T-cell (primary cell): ENCODE measurements at places on chromosomes 7 and 10.

DNA sequence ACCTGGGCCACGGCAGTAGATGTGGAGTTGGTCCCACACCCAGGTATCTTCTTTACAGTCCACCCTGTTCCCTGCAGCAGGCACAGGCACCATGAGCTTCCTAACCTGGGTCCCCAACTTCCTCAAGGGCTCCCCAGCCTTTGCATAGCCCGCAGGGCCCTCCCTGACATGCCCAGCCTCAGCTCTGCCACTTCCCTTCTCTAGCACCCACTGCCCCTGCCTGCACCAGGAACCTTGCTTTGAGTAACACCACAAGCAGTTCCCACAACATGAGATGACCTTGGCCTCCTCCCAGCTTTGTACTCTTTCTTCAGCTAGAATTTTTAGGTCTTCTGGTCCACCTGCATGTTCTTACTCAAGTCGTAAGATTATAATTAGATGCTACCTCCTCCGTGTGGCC lies 92.2 kb upstream of the ZPBP start:
- no peaks in the 10 kb centered on the region for H3K36me3 ChIP-seq
- no peaks in the 10 kb centered on the region for H3K4me1 ChIP-seq
- DNase-seq = no peak
- H3K4me3 ChIP-seq = no peak overlapping the region
- no peak overlapping the region for H3K27ac ChIP-seq
- H3K27me3 ChIP-seq = no peaks in the 10 kb centered on the region

GRCh38 chr7:143285806-143286521 lies 1.2 kb downstream of the TMEM139 start:
- no peak overlapping the region for H3K27ac ChIP-seq
- H3K27me3 ChIP-seq = no peaks in the 10 kb centered on the region
- peaks cover 13% of the 10 kb centered on the region for H3K4me1 ChIP-seq
- H3K4me3 ChIP-seq = no peak overlapping the region
- DNase-seq = no peak
- no peaks in the 10 kb centered on the region for H3K36me3 ChIP-seq

- H3K36me3 ChIP-seq = no peaks in the 10 kb centered on the region
- no peak for DNase-seq
- no peaks in the 10 kb centered on the region for H3K4me1 ChIP-seq
These were observed 139.9 kb upstream of the COBL start for GRCh38 chr7:51456431-51457060.

DNA sequence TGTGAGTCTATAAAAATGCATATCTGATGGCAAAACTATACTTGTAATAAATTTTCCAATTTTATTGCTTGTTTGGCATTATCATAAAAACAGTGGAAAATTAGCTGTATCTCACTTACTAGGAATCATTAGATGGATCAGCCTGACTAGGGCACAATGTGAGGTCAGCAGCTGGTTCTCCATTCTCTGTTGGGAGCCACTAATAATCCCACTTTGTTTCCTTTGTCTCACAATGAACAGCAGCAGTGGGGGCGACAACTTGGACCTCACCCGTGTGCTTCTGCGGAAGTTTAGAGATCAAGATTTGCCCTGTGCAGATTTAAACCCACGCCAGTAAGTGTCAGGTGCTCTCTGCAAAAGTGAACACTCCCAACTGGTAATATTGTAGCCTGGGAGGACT lies 295.5 kb downstream of the ABCA13 start:
- no peak overlapping the region for H3K4me3 ChIP-seq
- no peaks in the 10 kb centered on the region for H3K27me3 ChIP-seq
- H3K27ac ChIP-seq = no peak overlapping the region
- H3K36me3 ChIP-seq = no peaks in the 10 kb centered on the region

GRCh38 chr10:126349101-126349500 lies 39.2 kb downstream of the ADAM12 start:
- no peaks in the 10 kb centered on the region for H3K27me3 ChIP-seq
- no peak overlapping the region for H3K27ac ChIP-seq
- H3K4me3 ChIP-seq = no peak overlapping the region
- DNase-seq = no peak
- no peaks in the 10 kb centered on the region for H3K4me1 ChIP-seq
- H3K36me3 ChIP-seq = no peaks in the 10 kb centered on the region

DNA sequence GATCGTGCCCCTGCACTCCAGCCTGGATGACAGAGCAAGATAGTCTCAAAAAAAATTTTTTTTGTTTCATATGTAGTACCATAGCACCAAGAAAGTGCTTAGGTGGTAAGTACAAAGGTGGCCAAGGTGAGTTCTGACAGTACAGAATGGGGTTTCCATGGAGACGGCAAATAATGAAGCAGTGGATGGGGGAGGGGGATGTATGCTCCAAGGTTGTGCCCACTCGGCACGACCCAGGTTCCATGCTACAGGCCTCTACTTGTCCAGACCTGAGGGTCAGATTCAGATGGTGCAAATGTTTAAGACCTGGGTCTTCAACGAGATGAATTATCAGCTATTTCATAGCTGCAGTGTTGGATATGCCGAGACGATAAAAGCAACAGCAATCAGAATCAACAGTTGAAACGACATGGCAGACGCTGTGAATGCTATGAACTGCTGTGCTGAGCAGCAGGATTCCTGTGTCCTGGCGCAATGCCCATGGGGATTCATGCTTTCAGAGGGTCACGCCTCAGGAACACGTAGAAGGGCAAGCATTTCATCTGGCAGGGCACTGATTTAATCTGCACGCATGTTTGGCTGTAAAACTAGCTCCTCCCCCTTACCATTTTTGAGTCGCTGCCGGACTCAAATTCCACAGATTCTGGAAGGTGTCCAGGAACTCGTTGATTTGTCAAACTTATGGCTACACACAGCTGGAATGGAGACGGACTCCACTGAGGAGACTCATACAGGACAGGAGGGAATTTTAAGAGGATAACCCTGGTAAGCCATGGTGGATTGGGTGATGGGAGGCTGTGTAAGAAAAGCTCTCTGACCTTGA lies 256.5 kb downstream of the FRMD4A start:
- no peaks in the 10 kb centered on the region for H3K4me1 ChIP-seq
- H3K27ac ChIP-seq = no peak overlapping the region
- DNase-seq = no peak
- no peaks in the 10 kb centered on the region for H3K36me3 ChIP-seq
- peaks cover 9% of the 10 kb centered on the region for H3K27me3 ChIP-seq

- H3K27ac ChIP-seq = no peak overlapping the region
- no peaks in the 10 kb centered on the region for H3K4me1 ChIP-seq
- peaks cover 5% of the 10 kb centered on the region for H3K36me3 ChIP-seq
- no peak overlapping the region for H3K4me3 ChIP-seq
- DNase-seq = no peak
- H3K27me3 ChIP-seq = no peaks in the 10 kb centered on the region
These were observed 74.8 kb upstream of the RPA3 start for GRCh38 chr7:7793249-7793648.

GRCh38 chr10:100109670-100110069 lies 28.0 kb upstream of the CPN1 start:
- no peaks in the 10 kb centered on the region for H3K36me3 ChIP-seq
- H3K4me1 ChIP-seq = no peaks in the 10 kb centered on the region
- no peaks in the 10 kb centered on the region for H3K27me3 ChIP-seq
- no peak overlapping the region for H3K4me3 ChIP-seq
- H3K27ac ChIP-seq = no peak overlapping the region

- no peak for DNase-seq
- peak overlapping the region; percentile 12 for H3K4me3 ChIP-seq
- peaks cover 28% of the 10 kb centered on the region for H3K4me1 ChIP-seq
- H3K36me3 ChIP-seq = no peaks in the 10 kb centered on the region
These were observed 2.2 kb upstream of the IGFBP3 start for GRCh38 chr7:45923290-45923689.

DNA sequence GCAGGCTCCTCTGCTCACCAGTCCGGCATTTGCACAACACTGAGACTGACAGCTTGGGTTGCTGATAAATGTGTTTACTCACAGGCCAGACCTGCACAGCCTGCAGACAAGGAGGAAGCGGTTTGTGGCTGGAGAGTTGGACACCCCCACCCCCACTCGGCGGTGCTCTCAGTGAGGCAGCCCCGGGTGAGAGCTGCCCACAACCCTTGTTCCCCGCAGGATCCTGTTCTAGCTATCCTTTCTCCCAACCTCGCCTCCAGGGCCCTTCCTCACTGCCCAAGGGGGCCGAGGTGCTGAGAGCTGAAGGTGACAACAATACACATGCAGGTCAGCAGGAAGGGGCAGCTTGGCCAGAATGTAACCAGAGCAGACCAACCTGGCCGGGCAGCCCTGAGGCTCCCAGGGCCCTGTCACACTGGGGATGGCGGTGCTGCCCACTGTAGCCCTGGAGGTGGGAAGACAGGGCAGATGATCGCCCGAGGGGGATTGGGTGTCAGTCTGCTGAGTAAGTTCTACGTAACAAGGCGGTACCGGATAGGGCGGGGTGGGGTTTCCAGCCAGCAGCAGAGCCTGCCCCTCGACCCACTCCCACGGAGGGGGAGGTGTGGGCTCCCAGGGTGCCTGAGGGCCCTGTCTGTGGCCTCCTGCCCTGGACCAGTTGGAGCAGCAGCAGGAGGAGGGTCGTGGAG lies 2.1 kb upstream of the ADAM8 start:
- peaks cover 20% of the 10 kb centered on the region for H3K36me3 ChIP-seq
- H3K27me3 ChIP-seq = no peaks in the 10 kb centered on the region
- H3K4me1 ChIP-seq = peaks cover 63% of the 10 kb centered on the region
- H3K27ac ChIP-seq = peak overlapping the region; percentile 97
- peak overlapping the region; percentile 22 for H3K4me3 ChIP-seq

DNA sequence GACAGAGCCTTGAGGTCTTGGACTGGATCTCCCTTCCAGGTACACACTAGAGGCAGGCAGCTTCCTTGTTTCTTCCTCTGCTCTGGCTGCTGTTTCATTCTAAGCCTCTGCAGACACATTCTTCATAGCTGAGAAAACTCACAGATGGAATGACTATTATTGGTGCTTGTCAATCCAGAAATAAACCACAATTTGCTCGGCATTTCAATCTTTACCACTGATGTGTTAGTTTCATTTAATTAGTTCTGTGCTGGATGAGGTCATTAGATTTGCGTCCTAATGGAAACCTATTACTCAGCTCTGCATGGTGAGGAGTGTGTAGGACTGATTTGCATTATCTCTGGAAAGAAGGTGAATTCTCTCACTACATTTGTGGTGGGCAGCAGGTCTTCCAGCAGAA lies 392.5 kb downstream of the NRG3 start:
- DNase-seq = no peak
- H3K36me3 ChIP-seq = no peaks in the 10 kb centered on the region
- no peak overlapping the region for H3K4me3 ChIP-seq
- H3K27ac ChIP-seq = no peak overlapping the region

- peaks cover 68% of the 10 kb centered on the region for H3K4me1 ChIP-seq
- no peaks in the 10 kb centered on the region for H3K27me3 ChIP-seq
- peaks cover 2% of the 10 kb centered on the region for H3K36me3 ChIP-seq
- DNase-seq = no peak
- peak overlapping the region; percentile 26 for H3K4me3 ChIP-seq
These were observed 10.7 kb downstream of the TSPAN14 start for GRCh38 chr10:80464557-80465450.

DNA sequence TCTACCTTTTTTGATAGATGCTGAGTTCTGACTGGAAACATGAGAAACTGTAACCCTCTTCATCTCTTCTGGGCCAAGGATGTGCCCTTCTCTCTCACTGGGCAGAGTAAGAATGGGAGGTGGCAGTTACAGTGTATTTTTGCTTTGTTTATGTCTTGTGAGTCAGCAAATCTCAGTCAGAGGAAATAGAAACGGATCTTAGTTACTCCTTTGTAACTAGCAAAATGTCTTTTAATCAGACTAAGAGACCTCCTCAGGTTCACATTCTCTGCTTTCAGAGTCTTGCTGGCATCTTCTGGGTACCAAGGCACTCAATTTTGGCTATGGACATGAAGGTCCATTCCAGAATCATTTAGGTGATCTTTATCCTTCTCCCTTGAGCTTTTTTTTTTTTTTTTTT lies 70.9 kb downstream of the HHEX start:
- no peak overlapping the region for H3K27ac ChIP-seq
- peaks cover 7% of the 10 kb centered on the region for H3K4me1 ChIP-seq
- no peak for DNase-seq
- H3K27me3 ChIP-seq = no peaks in the 10 kb centered on the region

DNA sequence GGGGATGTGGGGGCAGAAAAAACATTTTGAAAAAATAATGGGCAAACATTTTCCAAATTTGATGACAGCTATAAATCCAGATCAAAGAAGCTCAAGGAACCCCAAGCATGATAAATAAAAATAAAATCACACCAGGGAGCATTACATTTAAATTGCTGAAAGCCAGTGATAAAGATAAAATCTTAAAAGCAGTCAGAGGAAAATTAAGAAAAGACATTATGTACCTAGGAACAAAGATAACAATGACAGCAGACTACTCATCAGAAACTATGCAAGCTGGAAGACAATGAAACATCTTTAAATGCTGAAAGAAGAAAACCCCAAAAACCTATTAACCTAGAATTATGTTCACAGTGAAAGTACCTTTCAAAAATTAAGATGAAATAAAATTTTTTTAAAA lies 23.3 kb downstream of the NEUROG3 start:
- no peak overlapping the region for H3K27ac ChIP-seq
- no peak overlapping the region for H3K4me3 ChIP-seq

GRCh38 chr10:78980354-78980753 lies 88.4 kb upstream of the ZMIZ1 start:
- no peak overlapping the region for H3K27ac ChIP-seq
- no peak overlapping the region for H3K4me3 ChIP-seq
- no peaks in the 10 kb centered on the region for H3K36me3 ChIP-seq
- no peaks in the 10 kb centered on the region for H3K27me3 ChIP-seq
- DNase-seq = no peak
- H3K4me1 ChIP-seq = no peaks in the 10 kb centered on the region

- H3K27me3 ChIP-seq = peaks cover 30% of the 10 kb centered on the region
- no peak overlapping the region for H3K27ac ChIP-seq
- DNase-seq = peak; percentile 6
- H3K4me1 ChIP-seq = no peaks in the 10 kb centered on the region
- H3K36me3 ChIP-seq = no peaks in the 10 kb centered on the region
These were observed 10.4 kb upstream of the FGFR2 start for GRCh38 chr10:121608469-121609190.

- no peak overlapping the region for H3K4me3 ChIP-seq
- no peaks in the 10 kb centered on the region for H3K4me1 ChIP-seq
- no peaks in the 10 kb centered on the region for H3K36me3 ChIP-seq
- peaks cover 20% of the 10 kb centered on the region for H3K27me3 ChIP-seq
These were observed 116.6 kb downstream of the EGFR start for GRCh38 chr7:55135462-55135861.

DNA sequence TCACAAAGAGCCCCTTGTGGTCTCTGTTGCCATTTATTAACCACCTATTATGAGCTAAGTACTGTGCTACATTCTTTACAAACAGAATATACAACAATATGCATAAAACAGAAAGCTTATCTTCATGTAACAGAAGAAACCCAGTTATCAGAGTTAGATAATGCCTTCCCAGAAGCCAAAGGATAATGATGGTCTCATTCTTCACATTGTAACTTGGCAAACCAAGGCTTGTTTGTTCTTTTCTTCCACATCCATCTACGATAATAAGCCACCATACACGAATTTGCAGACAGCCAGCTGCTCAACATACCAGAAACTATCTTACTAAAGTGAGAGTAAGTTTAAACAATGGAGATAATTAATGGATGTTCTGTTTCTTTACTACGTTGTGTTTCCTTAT lies 127.6 kb downstream of the NEBL start:
- H3K27ac ChIP-seq = no peak overlapping the region
- no peaks in the 10 kb centered on the region for H3K4me1 ChIP-seq

- DNase-seq = no peak
- H3K4me1 ChIP-seq = no peaks in the 10 kb centered on the region
- H3K36me3 ChIP-seq = no peaks in the 10 kb centered on the region
- no peak overlapping the region for H3K4me3 ChIP-seq
- H3K27me3 ChIP-seq = no peaks in the 10 kb centered on the region
These were observed 204.0 kb upstream of the GNAI1 start for GRCh38 chr7:79930604-79931003.

GRCh38 chr7:504221-505111 lies 15.2 kb downstream of the PDGFA start:
- no peak for DNase-seq
- H3K27ac ChIP-seq = no peak overlapping the region
- peaks cover 9% of the 10 kb centered on the region for H3K36me3 ChIP-seq
- H3K4me1 ChIP-seq = no peaks in the 10 kb centered on the region
- no peaks in the 10 kb centered on the region for H3K27me3 ChIP-seq
- H3K4me3 ChIP-seq = no peak overlapping the region
